ENCODE measurements at places on chromosomes 3 and 15. TPM values are rescaled to one million over a fixed set of nuclear protein-coding genes. Genes with fewer than 3 reads are reported as not detected.
A peak's percentile ranks its signal among the peaks of the same experiment; 100 is the strongest.

Gene CCR8
- total RNA-seq: not detected

Gene GABRA5
- total RNA-seq: 2.2 TPM

DNA sequence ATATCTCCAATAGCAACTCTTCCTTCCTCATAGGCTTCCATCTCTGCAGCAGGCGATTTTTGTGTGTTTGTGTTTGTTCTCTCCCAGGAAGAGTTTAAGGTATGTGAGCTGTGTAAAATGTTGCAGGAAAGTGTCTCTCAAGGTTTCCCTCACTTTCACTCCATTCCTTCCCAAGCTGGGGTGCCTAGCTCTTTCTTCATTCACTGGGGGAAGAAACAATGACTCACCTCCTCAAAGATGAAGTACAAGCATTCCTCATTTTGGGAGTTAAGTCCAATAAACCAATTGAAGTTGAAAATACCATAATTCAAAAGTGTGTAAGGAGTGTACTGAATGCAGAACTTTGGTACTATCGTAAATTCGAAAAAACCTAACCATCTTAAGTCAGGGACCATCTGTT, 422.7 kb upstream of the CFAP20DC start:
- no peak for DNase-seq

- DNase-seq: peak; percentile 28
Measured at GRCh38 chr3:49804141-49805041, 1.3 kb downstream of the INKA1 start.

DNA sequence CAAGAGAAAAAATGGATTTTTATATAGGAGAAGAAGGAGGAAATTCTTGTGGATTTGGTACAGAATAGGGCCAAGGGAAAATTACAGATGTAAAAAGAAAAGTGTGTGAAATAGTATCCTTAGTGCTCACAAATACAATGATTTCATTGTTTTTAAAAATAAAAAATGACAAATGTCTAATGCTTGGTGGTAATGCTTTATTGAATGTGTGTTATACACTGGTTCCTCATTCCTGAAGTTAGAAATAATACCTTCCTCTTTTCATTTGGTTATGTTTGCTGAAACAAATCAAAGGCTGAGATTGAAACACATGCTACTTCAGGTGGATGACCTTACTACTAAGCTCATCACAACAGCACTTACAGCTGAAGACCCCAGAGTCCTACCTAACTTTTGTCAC, 37.7 kb upstream of the CCR2 start:
- no peak for DNase-seq

GRCh38 chr3:128623762-128624176, 26.8 kb downstream of the RPN1 start:
- DNase-seq: no peak
